ENCODE measurements at places on chromosomes 12 and 14.

DNA sequence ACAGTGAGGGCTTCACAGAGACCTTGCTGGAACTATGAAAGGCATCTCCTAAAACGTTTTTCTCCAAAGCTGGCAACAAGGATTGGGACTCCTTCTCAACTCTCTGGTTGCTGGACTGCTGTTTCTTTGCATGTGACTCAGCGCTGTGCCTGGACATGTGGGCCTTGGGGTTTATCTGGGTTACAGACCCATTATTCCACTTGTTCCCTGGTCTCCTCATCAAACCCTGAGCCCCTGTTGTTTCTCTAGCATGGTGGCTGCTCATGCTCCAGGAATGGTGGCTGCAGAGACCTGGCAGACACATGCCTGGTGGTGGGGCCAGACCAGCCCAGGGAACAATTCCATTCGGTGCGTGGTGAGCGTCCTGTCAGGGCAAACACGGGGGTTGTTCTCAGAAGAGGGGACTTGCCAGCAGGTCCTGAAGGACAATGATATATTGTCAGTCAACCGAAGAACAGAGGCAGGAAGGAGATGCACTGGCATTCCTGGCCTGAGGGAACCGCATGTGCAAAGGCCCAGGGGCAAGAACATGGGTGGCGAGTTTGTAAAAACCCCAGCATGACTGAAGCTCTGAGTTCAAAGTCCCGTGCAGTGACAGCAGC lies 320.1 kb upstream of the RTL1 start:
- no peak for DNase-seq

- DNase-seq = no peak
These were observed 12.5 kb upstream of the IRF2BPL start for GRCh38 chr14:77040741-77041653.

DNA sequence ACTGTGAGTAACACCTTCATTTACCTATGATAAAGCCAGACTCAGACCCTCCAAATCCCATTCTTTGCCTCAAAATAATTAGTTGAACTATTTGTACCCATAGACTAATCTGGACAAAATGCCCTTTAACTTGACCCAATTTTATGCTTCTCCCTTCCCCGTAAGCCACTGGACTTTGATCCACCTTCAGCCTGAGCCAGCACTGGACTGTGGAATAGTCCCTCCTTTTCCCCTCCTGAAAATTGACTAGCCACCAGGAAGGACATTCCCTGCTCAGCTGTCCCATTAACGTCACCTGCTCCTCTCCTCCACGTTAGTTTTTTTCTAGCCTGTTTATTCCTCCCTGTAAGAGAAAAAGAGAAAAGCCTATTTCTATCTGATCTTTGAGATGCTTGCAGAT lies 10.3 kb downstream of the MED21 start:
- DNase-seq = no peak

- no peak for DNase-seq
These were observed 42.6 kb upstream of the TBX5 start for GRCh38 chr12:114448618-114448933.

DNA sequence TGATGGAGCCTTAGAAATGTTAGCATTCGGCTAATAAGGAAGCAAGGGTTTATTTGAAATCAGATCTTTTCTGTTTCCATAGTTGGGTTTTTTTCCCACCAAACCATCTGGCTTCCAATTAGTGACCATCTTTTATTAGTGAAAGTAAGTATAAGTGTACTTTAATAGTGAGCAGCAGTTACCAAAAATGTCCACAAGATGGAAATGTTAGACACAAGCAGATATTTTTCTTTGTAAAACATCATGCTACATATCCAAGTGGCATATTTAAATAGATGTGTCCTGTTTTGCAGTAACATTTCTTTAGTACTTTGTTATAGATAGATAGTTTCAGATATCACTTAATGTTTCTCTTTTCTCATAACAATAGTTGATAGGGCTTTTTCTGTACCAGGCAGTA lies 28.8 kb downstream of the YEATS4 start:
- no peak for DNase-seq

GRCh38 chr14:71583705-71584104 lies 348.5 kb upstream of the RGS6 start:
- no peak for DNase-seq

GRCh38 chr14:58705066-58705465 lies 67.3 kb downstream of the DACT1 start:
- no peak for DNase-seq

DNA sequence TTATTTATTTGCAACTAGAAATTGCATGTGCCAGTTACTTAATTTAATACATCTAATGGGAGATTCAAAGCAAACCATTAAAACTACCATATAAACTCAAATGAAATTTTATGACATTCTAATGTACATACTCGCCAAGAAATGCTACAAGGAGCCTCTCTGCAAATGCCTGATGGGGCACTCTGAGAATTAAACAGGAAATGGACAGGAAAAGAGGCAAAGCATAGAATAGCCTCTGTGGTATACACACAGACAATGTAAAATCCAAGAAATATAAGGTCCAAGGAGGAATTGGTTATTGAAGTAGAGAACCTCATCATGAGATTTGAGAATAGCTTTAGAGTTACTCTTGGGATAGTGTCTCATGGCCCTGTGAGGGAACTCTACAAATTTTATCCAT lies 41.2 kb downstream of the RAB21 start:
- DNase-seq = no peak

- DNase-seq = no peak
These were observed 45.8 kb upstream of the P2RX7 start for GRCh38 chr12:121086781-121087295.

DNA sequence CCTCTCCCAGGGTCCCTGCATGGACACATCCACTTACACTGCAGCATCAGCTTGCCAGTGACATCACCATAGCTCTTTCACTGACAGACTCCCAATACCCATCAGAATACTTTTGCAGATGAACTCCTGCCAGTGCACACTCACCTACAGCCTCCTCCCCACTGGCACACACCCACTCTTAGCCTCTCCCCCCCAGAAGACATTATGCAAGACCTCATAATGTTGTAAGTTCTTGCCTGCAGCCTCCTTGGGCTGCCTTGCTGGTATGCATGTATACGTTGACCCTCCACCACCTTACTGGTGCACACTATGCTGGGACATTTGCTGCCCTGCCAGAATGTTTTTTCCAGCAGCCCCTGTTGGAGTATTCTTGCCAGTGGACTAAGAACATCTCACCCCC lies 324.2 kb downstream of the AEBP2 start:
- DNase-seq = no peak

DNA sequence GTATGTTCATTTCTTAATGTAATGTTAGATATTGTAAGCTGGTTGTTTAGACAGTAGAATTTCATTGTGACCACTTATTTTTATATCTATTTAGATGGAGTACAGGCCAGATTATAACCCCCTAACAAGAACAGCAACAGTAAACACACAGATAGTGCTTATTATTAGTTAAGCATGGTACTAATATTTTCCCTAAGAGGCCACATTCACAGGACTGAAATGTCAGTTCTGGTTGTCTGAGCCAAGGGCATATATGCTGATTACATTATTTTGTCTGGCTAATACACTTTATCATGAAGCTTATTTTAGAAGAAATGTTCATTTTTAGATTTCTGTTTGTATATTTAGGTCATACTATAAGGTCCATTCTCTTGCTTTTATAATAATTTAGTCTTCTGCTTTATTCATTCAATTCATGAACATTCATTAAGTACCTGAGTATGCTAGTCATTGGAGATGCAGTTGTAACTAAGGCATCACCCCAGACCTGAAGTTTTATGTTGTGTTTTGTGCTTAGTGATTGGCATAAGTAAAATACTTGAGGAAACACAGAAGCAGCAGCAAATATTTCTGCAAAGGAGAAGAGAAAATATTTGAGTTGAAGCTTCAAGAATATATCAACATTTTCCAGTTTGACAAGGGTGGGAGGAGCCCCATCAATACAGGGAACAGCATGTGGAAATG lies 413.7 kb downstream of the RAD51B start:
- DNase-seq = no peak

All from stimulated activated CD8-positive, alpha-beta memory T cell treated with anti-CD3 and anti-CD28 coated beads, Interleukin-7, amount 100 ng/mL, for 48 hours (primary cell).